ENCODE measurements at places on chromosomes 2 and 18.

GRCh38 chr2:217835931-217836891, 166.6 kb downstream of the TNS1 start:
- peaks cover 4% of the 10 kb centered on the region for H3K27me3 ChIP-seq
- no peak for DNase-seq
- no peak overlapping the region for H3K27ac ChIP-seq
- H3K36me3 ChIP-seq: no peaks in the 10 kb centered on the region

- H3K27me3 ChIP-seq: peaks cover 17% of the 10 kb centered on the region
- H3K4me1 ChIP-seq: no peaks in the 10 kb centered on the region
- no peak overlapping the region for H3K4me3 ChIP-seq
- no peaks in the 10 kb centered on the region for H3K36me3 ChIP-seq
- DNase-seq: no peak
These were observed 60.2 kb downstream of the E2F6 start for GRCh38 chr2:11405599-11406266.

GRCh38 chr18:46096651-46097300, 1.3 kb downstream of the ATP5F1A start:
- peak overlapping the region; percentile 98 for H3K27ac ChIP-seq
- peak overlapping the region; percentile 98 for H3K4me3 ChIP-seq
- no peaks in the 10 kb centered on the region for H3K27me3 ChIP-seq
- no peak for DNase-seq
- H3K4me1 ChIP-seq: peaks cover 4% of the 10 kb centered on the region
- H3K36me3 ChIP-seq: no peaks in the 10 kb centered on the region

GRCh38 chr18:50093366-50094064, 101.4 kb downstream of the MYO5B start:
- no peaks in the 10 kb centered on the region for H3K4me1 ChIP-seq
- no peak overlapping the region for H3K4me3 ChIP-seq
- H3K36me3 ChIP-seq: no peaks in the 10 kb centered on the region

DNA sequence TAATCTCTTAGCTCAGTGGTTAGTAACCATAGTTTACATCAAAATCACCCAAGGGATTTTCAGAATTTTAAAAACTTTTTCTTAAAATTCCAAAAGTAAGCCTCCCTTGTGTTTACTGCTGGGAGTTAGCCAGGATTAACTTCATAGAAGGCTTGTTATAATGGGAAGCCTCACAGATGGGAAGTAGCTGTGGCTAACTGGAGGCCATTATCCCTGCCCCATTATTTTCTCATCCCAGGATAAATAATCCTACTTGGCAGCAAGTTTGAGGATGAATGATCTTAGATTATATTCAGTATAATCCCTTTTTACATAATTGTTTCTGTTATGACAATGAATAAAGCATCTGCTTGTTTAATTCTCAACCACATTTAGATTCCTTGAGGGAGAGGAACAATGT, 25.5 kb downstream of the PLEK start:
- no peak for DNase-seq
- H3K4me1 ChIP-seq: peaks cover 81% of the 10 kb centered on the region
- H3K4me3 ChIP-seq: no peak overlapping the region
- H3K27ac ChIP-seq: no peak overlapping the region

DNA sequence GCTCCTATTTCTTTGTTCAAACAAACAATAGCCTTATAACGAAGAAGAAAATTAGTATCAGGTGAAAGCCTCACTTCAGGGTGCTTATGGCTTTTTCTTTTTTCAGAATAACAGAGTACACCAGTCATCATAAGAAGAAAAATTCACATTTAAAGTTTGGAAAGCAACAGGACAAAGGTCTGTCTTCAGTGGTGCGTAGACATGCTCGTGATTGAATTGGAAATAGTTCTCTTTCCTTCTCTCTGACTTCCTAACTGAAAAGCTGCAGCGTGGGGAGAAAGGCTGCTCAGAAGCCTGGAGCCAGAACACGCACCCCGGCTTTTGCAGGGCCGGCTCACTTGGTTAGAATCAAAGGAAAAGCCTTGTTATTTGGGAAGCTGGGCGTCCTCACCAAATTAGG, 127.6 kb upstream of the ZNF516 start:
- H3K4me1 ChIP-seq: peaks cover 4% of the 10 kb centered on the region
- no peak for DNase-seq
- H3K4me3 ChIP-seq: no peak overlapping the region
- no peaks in the 10 kb centered on the region for H3K36me3 ChIP-seq
- peaks cover 39% of the 10 kb centered on the region for H3K27me3 ChIP-seq

DNA sequence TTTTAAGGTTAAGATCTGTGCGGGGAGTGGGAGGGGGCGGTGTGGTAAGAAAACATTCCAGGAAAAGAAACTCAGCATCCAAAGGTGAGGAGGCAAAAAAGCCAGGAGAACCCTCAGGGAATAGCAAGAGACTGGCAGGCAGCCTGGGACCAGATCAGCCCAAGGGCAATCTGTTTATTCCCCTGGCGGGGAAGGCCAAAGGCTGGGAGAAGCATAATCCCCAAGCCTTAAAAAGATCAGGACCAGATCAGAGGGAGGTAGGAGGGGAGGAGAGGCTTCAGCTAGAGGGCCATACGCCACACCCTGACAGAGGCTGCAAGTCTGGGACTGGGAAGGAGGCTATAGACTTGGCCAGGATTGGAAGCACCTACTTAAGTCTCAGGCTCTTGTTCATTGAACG, 163.0 kb upstream of the PXDN start:
- no peak overlapping the region for H3K4me3 ChIP-seq
- H3K27ac ChIP-seq: no peak overlapping the region
- H3K36me3 ChIP-seq: no peaks in the 10 kb centered on the region
- no peaks in the 10 kb centered on the region for H3K4me1 ChIP-seq
- DNase-seq: no peak
- H3K27me3 ChIP-seq: peaks cover 14% of the 10 kb centered on the region

DNA sequence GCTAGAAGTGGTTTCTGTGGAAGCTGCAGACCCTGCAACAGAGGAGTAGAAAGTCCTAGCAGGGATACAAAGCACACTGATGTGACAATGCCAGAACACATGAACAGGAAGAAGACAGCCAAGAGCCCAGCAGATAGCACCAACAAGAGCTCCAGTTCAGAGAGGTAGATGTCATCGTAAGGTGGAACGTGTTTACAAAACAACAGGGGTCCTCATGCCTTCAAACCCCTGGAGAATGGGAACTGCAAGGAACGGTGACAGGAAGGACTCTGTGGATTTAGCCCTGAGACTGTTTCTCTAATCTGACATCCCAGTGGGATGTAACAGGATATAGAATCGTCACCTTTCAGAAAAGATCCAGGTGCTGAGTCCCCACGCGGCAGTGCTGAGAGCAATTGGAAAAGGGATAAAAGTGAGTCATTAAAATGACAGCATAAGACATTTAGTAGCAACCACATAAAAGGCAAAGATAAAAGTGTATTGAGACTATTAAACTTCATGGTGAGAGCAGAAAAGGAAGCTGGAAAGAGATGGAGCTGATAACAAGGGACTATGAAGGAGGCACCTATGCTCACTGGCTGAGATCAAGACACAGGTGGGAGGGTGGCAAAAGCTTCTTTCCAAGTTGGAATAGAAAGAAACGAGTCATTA, 195.2 kb downstream of the FBXO15 start:
- H3K36me3 ChIP-seq: no peaks in the 10 kb centered on the region
- DNase-seq: no peak
- no peak overlapping the region for H3K4me3 ChIP-seq
- no peak overlapping the region for H3K27ac ChIP-seq
- H3K27me3 ChIP-seq: no peaks in the 10 kb centered on the region

GRCh38 chr2:160822006-160822405, 328.4 kb upstream of the RBMS1 start:
- H3K4me3 ChIP-seq: no peak overlapping the region
- H3K4me1 ChIP-seq: no peaks in the 10 kb centered on the region
- DNase-seq: no peak
- no peak overlapping the region for H3K27ac ChIP-seq
- H3K36me3 ChIP-seq: peaks cover 27% of the 10 kb centered on the region
- peaks cover 9% of the 10 kb centered on the region for H3K27me3 ChIP-seq

GRCh38 chr2:61537277-61537949, 743 bp downstream of the XPO1 start:
- DNase-seq: peak; percentile 42
- H3K4me3 ChIP-seq: peak overlapping the region; percentile 96
- H3K27me3 ChIP-seq: no peaks in the 10 kb centered on the region
- peak overlapping the region; percentile 99 for H3K27ac ChIP-seq
- peaks cover 8% of the 10 kb centered on the region for H3K36me3 ChIP-seq
- peaks cover 30% of the 10 kb centered on the region for H3K4me1 ChIP-seq

- no peak overlapping the region for H3K27ac ChIP-seq
- peaks cover 8% of the 10 kb centered on the region for H3K27me3 ChIP-seq
- DNase-seq: no peak
- H3K36me3 ChIP-seq: no peaks in the 10 kb centered on the region
These were observed 27.0 kb downstream of the TFCP2L1 start for GRCh38 chr2:121258051-121258450.

- H3K4me3 ChIP-seq: peak overlapping the region; percentile 13
- DNase-seq: peak; percentile 28
- no peaks in the 10 kb centered on the region for H3K27me3 ChIP-seq
These were observed 30.1 kb downstream of the INO80C start for GRCh38 chr18:35467624-35468016.

- H3K36me3 ChIP-seq: peaks cover 15% of the 10 kb centered on the region
- no peak for DNase-seq
- H3K4me1 ChIP-seq: no peaks in the 10 kb centered on the region
- H3K27me3 ChIP-seq: peaks cover 26% of the 10 kb centered on the region
- no peak overlapping the region for H3K4me3 ChIP-seq
- no peak overlapping the region for H3K27ac ChIP-seq
These were observed 59.7 kb downstream of the NPPC start for GRCh38 chr2:231866450-231866849.

DNA sequence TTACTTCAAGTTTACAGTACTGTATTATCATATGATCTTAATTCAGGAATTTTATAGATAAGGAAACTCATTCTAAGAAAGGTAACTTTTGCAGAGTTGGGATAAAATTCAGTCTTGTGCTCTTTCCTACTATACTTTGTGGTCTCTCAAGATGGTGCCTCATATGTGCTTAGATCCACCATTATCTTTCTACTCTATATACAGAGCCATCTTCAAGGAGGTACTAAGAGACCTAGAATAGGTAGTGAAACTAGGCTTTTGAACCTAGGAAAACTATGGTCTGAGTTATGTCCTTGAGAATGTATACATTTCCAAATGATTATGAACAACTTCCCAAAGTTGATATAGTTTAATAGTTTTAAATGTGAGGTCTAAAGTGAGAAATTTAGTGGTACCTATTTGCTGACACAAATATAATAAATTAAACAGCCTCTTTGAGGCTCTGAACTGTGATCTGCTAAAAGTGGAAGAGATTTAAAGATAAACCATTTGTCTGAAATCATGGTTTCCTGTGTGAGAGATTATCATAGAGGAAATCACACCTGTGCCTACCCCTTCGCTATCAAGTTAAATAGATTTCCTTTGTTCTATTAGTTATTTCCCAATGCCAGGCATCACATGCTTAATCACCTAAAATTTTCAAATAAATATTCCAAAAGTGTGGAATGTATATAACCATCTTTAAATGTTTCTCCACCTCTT, 27.2 kb downstream of the ACAA2 start:
- H3K4me1 ChIP-seq: no peaks in the 10 kb centered on the region
- H3K27me3 ChIP-seq: no peaks in the 10 kb centered on the region
- H3K4me3 ChIP-seq: no peak overlapping the region
- peaks cover 47% of the 10 kb centered on the region for H3K36me3 ChIP-seq
- no peak overlapping the region for H3K27ac ChIP-seq
- no peak for DNase-seq
